ENCODE measurements at places on chromosomes 3 and 15.

DNA sequence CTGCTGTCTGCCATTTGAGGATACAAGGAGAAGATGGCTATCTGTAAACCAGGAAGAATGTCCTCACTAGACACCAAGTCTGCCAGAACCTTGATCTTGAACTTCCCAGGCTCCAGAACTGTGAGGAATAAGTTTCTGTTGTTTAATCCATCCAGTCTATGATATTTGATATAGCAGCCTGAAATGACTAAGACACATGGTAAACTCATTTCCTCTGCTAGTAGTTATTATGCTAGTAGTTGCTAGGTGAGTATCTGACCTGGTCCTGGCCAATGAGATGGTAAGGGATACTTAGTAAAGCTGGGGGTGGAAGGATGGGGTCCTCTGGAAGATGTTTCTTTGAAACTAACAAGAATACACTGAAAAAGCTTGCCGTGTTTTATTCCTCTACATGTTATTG is 280.7 kb upstream of the ARHGEF26 start:
- DNase-seq, result no peak

DNA sequence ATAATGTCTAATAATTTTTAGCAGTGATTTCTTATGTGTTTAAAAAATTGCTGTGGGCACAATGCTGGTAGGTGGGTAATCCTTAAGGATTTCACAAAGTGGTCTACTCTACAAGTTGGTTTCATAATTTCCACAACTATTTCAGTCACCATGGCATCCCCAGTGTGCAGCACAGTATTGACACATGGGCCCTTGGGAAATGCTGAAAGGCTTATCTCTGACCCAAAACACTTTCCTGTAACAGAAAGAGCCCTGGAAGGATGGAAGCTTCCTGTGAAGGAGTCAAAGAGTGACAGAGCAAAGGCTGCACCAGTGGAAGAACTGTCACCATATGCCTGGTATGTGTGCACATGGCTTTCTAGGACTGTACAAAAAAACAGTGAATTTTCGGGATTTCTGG is 153.7 kb downstream of the ANO10 start:
- DNase-seq, result no peak

- DNase-seq, result no peak
These were observed 45.7 kb downstream of the B3GNT5 start for GRCh38 chr3:183298701-183299153.

DNA sequence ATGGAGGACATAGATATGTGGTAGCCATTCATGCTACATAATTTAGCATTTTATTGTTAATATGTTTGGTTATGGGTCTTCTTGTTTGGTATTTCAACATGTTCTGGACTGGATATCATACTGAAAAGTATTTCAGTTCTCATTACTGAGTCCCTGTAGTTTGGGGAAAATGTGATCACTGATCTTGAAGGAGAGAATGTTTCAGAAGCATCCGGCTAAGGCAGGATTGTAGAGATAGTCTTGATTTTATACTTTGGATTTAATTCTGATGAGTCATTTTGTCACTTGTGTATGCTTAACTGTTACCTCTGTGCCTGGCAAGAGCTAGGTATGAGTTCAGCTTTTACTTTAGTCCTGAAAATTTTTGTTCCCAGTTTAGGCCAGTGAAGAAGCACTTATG is 7.1 kb downstream of the CHD2 start:
- no peak for DNase-seq

GRCh38 chr3:131907796-131908195 is 127.0 kb downstream of the CPNE4 start:
- no peak for DNase-seq

DNA sequence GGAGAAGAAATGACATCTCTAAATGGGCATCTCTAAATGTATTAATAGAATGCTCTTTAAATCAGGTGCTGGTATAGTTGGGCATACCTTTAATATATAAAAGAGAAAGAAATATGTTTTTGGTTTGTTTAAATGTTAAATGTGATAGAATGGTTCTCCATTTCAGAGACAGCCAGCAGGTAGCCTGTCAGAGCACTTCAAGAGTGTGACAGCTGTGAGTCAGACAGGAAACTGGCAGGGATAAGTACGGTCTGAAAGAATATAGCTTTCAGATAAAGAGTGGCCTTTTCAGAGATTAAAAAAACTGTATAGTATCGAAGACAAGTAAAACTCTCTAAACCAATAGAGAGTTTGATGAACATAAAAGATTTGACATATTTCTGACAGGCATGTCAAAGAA is 654.1 kb downstream of the IGSF11 start:
- DNase-seq, result no peak

DNA sequence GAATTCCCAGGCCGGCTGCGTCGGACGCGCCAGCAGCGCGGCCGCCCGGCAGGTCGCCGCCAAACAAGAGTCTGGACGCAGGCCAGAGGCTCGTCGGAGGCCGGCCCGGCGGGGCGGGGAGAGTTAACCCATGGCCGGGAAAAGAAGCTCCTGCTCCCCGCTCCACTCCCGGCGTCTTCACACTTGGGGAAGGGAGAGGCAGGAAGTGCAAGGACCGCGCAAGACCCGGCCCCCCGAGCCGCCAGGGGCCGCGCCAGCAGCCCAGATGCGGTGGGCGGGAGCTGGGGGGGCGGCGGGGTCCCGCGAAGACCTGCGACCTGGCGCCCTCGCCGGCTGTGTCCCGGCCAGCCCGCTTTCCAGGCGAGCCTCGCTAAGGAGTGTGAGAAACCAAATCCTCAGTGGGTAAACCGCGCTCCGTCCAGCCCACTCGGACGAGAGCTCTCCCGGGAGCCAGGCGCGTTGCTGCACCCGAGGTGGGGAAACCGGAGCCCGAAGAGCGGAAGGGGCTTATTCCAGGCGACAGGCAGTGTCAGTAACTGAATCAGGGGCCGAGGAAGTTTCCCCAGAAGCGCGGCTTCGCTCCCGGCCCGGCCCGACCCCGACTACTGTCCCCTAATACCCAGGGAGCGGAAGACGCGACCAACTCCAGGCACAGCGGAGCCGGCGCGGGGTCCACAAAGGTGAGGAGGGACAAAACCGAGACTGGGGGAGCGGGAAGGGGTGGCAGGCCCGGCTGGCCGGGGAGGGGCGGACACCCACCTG is 721 bp downstream of the ADAMTS7 start:
- DNase-seq, result no peak

DNA sequence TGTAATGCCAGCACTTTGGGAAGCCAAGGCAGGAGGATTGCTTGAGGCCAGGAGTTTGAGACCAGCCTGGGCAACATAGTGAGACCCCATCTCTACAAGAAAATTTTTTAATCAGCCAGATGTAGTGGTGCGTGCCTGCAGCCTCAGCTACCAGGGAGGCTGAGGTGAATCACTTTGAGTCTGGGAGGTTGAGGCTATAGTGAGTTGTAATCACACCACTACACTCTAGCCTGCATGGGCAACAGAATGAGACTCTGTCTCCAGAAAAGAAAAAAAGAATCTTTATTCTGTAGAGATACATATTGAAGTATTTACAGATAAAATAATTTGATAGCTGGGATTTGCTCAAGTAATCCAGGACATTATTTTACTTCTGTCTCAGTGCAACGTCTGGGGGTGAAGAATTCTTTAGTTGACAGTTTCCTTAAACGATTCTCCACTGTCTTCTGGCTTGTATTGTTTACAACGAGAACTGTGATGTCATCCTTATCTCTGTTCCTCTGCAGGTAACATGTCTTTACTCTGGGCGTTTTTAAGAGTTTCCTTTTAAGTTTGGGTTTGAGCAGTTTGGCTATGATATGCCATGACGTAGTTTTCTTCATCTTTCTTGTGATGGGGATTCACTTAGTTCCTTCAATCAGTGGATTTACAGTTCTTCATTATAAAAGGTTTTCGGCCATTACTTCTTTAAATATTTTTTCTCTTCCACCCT is 26.3 kb downstream of the KPNA1 start:
- no peak for DNase-seq

DNA sequence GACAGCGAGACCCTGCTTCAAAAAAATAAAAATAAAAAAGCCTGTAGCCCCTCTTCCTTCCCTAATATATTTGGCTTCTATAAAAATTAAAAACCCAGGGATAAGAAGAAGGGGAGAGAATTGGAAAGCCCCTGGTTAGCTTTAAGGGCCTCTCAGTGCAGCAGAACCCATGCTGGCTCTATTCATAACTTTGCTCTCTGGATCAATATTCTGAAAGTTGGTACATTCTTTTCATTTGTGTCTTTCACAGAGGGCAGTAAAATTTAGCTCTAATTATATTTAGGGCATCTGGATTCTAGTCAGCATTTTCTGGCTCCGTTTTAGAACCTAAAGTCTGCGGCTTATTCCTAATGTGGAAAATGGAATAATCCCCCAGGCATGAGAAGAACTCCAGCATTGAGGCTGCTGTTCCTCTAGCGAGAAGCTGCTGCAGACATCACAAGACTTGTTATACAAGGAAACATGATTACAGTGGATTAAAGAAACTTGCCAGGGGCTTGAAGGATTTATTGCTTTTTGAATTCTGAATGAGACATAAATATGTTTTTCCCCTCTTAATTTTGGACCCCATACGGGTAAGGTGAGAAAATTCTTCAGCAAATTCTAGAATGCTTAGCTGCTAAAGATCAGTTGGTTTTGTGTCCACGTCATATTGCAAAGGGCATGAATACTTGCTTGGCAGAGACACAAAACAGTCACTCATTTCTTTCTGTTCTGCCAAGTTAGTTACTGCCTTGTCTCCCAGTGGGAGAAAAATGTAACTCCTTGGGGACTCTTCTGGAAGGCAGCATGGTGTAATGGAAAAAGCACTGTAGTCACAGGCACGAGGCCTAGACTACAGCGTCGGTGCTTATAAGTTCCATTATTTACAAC is 177.7 kb downstream of the VGLL4 start:
- no peak for DNase-seq

GRCh38 chr3:160665231-160665630 is 11.7 kb upstream of the ARL14 start:
- DNase-seq, result no peak

- DNase-seq, result no peak
These were observed 97.9 kb downstream of the ADCY5 start for GRCh38 chr3:123350971-123351370.

DNA sequence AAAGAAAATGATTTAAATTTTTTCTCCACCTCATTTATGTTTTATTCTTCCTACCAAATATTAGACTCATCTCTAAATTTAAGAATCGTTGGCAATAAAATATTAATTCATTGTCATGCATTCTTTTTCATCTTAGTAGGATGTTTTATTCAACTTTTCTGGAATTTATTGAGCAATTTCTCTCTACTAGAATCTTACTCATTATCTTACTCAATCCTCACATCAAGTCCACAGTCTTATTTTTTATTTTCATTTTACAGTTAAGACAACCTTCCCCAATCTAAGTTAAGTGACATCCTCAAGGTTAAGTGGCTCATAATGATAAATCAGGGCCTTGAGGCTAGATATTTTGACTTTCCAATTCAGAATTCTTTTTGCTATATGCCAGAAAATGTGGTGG is 15.9 kb upstream of the ALDH1A2 start:
- no peak for DNase-seq

GRCh38 chr3:170477395-170477794 is 58.7 kb downstream of the CLDN11 start:
- DNase-seq, result no peak

DNA sequence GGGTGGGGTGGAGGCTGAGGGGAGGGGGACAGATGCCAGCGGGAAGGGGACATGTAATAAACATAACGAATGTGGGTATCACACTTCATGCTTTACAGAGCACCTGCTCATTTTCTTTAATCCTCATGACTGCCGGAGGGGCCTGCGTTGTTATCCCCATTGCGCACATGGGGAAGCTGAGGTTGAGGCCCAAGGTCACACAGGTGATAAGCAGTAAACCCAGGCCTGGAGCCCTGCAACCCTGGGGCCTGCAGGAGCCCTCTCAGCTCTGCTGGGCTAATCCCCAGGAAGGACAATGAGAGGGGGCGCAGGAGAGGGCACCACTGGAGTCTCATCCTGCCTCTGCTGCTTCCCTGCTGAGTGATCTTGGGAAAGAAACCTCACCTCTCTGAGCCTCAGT is 64.3 kb downstream of the MEGF11 start:
- DNase-seq, result no peak

- no peak for DNase-seq
These were observed 52.8 kb downstream of the CDIN1 start for GRCh38 chr15:36632226-36632625.

DNA sequence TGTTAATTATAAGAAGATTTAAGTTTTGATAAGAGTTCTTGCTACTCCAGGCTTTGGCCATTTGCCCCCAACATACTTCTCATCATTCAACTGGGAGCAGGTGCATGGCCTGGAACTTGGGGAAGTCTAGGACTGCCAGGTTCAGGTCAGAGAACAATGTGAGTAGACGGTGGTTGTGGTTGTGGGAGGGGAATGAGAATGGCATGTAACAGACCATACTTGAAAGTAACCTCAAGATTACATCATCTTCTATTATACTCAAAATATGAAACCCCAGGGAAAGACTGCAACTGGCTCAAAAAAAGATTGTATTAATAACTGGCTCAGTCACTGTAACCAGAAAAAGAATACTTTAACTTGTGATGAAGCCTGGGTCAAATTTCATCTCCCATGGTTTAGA is 364.9 kb upstream of the DPPA4 start:
- peak; percentile 8 for DNase-seq

DNA sequence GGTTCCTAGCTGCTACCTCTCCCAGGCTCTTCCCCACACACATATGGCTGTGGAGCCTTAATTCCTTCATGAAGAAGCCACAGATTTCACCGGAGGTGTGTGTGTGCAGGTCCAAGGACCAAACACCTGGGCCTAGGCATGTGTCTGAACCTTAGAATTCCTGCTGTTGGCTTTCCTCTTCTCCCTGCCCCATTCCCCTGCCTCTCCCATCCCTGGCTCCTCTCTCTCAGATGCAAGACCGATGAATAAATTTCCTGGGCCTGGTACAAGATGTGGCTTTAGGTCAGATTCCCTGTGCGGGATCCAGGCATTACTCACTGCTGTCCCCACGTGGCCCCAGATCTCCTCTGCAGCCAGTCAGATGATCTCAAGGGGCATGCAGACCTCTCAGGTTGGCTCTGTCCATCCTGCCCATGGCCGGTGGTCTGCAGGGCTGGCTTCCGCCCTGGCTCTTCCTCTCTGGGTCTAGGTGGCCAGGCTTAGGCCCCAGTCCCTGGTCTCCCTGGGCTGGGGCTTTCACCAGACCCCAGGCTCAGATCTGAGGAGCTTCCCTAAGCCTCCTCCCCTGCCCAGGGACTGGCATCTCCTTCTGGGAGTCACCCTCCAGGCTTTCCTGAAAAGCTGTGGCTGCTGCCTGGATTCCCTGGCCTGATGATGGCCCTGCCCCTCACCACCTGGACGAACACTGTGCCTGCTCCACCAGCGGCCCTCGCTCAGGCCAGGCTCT is 20.5 kb downstream of the CCR9 start:
- no peak for DNase-seq

- DNase-seq, result no peak
These were observed 26.4 kb downstream of the CBLB start for GRCh38 chr3:105842449-105842848.

DNA sequence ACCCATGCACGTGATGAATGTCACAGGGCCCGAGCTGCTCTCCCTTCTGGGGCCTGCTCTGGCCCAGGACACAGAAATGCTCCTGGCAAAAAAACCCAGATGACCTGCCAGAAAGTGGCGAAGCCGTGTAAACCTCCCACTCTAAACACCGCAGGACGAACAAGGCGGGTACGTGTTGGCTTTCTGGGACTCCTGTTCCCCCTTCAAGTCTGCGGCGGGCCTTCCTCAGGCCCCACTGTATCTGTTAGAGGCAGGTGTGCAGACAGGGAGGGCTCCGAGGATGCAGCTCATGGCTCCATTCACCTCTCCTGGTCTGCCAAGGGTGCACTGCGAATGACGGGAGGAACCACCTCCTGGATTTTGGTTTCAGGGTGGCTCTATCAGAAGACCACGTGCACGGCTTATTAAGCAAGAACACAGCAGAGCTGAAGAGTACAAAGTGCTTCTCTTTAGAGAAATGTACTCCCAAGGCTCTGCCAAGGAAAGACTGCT is 173.8 kb downstream of the ADAMTS17 start:
- DNase-seq, result no peak

- DNase-seq, result no peak
These were observed 167.4 kb downstream of the GAP43 start for GRCh38 chr3:115790759-115791158.

Measured in T-helper 2 cell (primary cell).